Left renal pelvis (tissue), 4 donors: ENCODE measurements at places on chromosomes 16 and 17. TPM values are rescaled to one million over a fixed set of nuclear protein-coding genes. Genes with fewer than 3 reads are reported as not detected.

Gene CCL1
- polyA plus RNA-seq: not detected

Gene TAT
- 0.07 TPM for polyA plus RNA-seq

Gene NT5M
- polyA plus RNA-seq: 3.7 TPM

Gene CD68
- polyA plus RNA-seq: 57.4 TPM

Gene GPS1
- 70.7 TPM for polyA plus RNA-seq

Gene CCR7
- polyA plus RNA-seq: 0.14 TPM

Gene TBC1D3C
- 0.33 TPM for polyA plus RNA-seq

Gene KLHL10
- polyA plus RNA-seq: 0.16 TPM

Gene PTX4
- polyA plus RNA-seq: not detected

Gene HOXB1
- 0.75 TPM for polyA plus RNA-seq

Gene CALB2
- 0.11 TPM for polyA plus RNA-seq

Gene ZFP3
- 14.6 TPM for polyA plus RNA-seq

Gene NATD1
- polyA plus RNA-seq: 12.4 TPM

Gene CDC42EP4
- 63.8 TPM for polyA plus RNA-seq

Gene NXPH3
- 1.0 TPM for polyA plus RNA-seq

Gene PPP1R27
- polyA plus RNA-seq: 0.14 TPM

Gene SARM1
- polyA plus RNA-seq: 16.2 TPM

Gene PLD2
- 48.7 TPM for polyA plus RNA-seq

Gene PPY
- not detected for polyA plus RNA-seq

Gene GP1BA
- 1.8 TPM for polyA plus RNA-seq

Gene PIK3R5
- 0.59 TPM for polyA plus RNA-seq

Gene SLC16A6
- 0.66 TPM for polyA plus RNA-seq

Gene CDH1
- 101 TPM for polyA plus RNA-seq

Gene PDILT
- polyA plus RNA-seq: 0.10 TPM

Gene TBC1D3K
- 8.1 TPM for polyA plus RNA-seq
